T-helper 17 cell (primary cell): ENCODE measurements at places on chromosomes 7 and 10.

- DNase-seq: no peak
- peak overlapping the region; percentile 95 for H3K27ac ChIP-seq
- peaks cover 35% of the 10 kb centered on the region for H3K4me1 ChIP-seq
- no peaks in the 10 kb centered on the region for H3K27me3 ChIP-seq
- no peak overlapping the region for H3K4me3 ChIP-seq
- peaks cover 2% of the 10 kb centered on the region for H3K36me3 ChIP-seq
Measured at GRCh38 chr7:157388301-157388700, 51.5 kb downstream of the DNAJB6 start.

DNA sequence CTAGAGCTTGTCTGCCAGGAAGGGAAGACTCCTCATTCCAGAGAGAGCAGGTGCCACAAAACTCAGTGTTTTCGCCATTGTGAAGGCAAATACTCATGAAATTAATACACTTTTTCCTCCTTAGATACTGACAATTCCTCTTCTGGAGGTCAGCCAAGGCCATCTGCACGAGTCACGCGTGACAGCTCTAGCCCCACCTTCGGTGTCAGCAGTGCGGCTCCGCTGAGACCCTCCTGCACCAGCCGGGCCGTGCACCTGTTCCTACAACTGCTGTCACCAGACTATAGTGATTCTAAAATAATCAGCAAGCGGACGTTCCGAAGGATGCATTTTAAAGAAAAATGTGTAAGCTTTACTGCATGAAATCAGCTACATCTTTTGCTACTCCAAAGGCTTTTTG, 127.7 kb downstream of the DIP2C start:
- no peak overlapping the region for H3K4me3 ChIP-seq
- H3K4me1 ChIP-seq: peaks cover 11% of the 10 kb centered on the region
- no peak overlapping the region for H3K27ac ChIP-seq
- H3K27me3 ChIP-seq: peaks cover 13% of the 10 kb centered on the region
- no peak for DNase-seq
- peaks cover 2% of the 10 kb centered on the region for H3K36me3 ChIP-seq

DNA sequence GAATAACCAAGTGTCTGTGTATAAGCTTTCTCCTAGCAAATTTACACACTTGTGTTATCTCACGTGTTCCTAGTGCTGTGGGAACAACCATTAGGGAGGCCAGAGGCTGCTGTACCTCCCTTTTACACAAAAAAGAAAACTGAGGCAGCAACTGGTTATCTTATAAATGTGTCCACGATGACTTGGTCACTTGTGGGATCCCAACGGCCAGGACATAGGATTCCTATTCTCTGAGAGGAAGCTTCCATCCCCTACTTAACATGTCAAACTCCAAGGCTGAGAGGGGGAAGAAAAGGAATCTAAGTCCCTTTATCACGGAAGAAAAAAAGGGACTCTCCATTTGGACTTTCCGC, 484 bp downstream of the ZNF438 start:
- H3K27me3 ChIP-seq: no peaks in the 10 kb centered on the region
- peaks cover 3% of the 10 kb centered on the region for H3K36me3 ChIP-seq
- peaks cover 17% of the 10 kb centered on the region for H3K4me1 ChIP-seq
- peak overlapping the region; percentile 91 for H3K27ac ChIP-seq

DNA sequence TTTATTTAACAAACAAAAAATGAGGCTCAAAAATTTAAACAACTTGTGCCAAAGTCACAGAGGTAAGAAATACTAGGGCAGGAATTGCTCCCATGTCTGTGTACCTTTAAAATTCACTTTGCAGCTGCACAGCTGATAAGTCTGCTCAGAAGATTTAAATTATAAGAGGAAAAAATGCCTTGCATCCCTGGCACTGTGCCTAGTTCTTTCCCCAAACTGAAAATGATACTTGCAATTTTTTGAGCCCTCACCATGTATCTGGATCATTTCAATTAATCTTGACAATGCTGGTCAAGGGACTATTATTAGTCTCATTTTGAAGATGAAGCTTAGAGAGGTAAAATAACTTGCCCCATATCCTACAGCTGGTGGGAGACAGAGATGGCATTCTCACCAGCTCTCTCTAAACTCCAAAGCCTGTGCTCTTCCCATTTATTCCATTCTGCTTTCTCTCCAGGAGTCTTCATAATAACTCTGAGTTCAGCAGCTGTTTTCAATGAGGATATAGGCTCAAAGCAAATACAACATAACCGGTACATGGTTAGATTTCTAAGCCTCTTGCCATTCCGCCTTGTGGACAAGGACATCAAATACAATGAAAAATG, 350.5 kb upstream of the LRRTM3 start:
- H3K36me3 ChIP-seq: no peaks in the 10 kb centered on the region
- H3K27me3 ChIP-seq: no peaks in the 10 kb centered on the region
- no peak overlapping the region for H3K27ac ChIP-seq

- H3K27me3 ChIP-seq: no peaks in the 10 kb centered on the region
- H3K4me1 ChIP-seq: no peaks in the 10 kb centered on the region
- no peak overlapping the region for H3K4me3 ChIP-seq
- no peaks in the 10 kb centered on the region for H3K36me3 ChIP-seq
- DNase-seq: no peak
Measured at GRCh38 chr10:107232013-107232412, 67.5 kb upstream of the SORCS1 start.

DNA sequence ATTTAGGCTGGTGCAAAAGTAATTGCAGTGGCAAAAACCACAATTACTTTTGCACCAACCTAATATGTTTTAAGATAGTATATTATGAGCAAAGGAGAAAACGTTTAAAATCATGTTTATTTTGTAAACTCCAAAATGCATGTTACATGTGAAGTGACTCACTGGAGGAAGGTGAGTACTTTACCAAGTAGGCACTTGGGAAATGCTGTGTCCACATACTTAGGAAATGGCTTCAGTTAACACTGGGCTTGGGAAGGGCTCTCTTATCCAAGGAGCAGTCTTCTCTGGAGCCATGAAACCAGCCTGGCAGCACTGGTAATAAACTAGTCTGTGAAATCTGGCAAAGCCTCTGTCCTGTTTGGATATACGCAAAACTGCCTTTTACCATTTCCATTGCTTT, 4.4 kb downstream of the RPS24 start:
- H3K36me3 ChIP-seq: peaks cover 20% of the 10 kb centered on the region
- H3K27ac ChIP-seq: no peak overlapping the region
- H3K27me3 ChIP-seq: no peaks in the 10 kb centered on the region
- H3K4me3 ChIP-seq: peak overlapping the region; percentile 19
- DNase-seq: no peak

- H3K4me1 ChIP-seq: no peaks in the 10 kb centered on the region
- H3K36me3 ChIP-seq: peaks cover 3% of the 10 kb centered on the region
- no peak for DNase-seq
- H3K27me3 ChIP-seq: no peaks in the 10 kb centered on the region
Measured at GRCh38 chr10:111488668-111489067, 411.8 kb downstream of the ADRA2A start.

- H3K4me3 ChIP-seq: no peak overlapping the region
- H3K4me1 ChIP-seq: no peaks in the 10 kb centered on the region
- DNase-seq: no peak
Measured at GRCh38 chr7:83267141-83267631, 104.5 kb upstream of the PCLO start.

- no peak overlapping the region for H3K4me3 ChIP-seq
- H3K27ac ChIP-seq: no peak overlapping the region
- no peaks in the 10 kb centered on the region for H3K36me3 ChIP-seq
- H3K4me1 ChIP-seq: no peaks in the 10 kb centered on the region
- DNase-seq: no peak
Measured at GRCh38 chr10:4212111-4212630, 427.2 kb upstream of the KLF6 start.

- H3K36me3 ChIP-seq: no peaks in the 10 kb centered on the region
- no peak for DNase-seq
- peaks cover 23% of the 10 kb centered on the region for H3K4me1 ChIP-seq
- H3K4me3 ChIP-seq: peak overlapping the region; percentile 92
- no peak overlapping the region for H3K27ac ChIP-seq
Measured at GRCh38 chr10:137606-138005, 2.4 kb downstream of the ZMYND11 start.

- H3K36me3 ChIP-seq: no peaks in the 10 kb centered on the region
- H3K27me3 ChIP-seq: peaks cover 55% of the 10 kb centered on the region
- H3K27ac ChIP-seq: no peak overlapping the region
- H3K4me1 ChIP-seq: peaks cover 4% of the 10 kb centered on the region
- no peak overlapping the region for H3K4me3 ChIP-seq
Measured at GRCh38 chr10:1243486-1244234, 187.5 kb downstream of the WDR37 start.

- H3K27me3 ChIP-seq: peaks cover 6% of the 10 kb centered on the region
- DNase-seq: peak; percentile 26
- no peak overlapping the region for H3K4me3 ChIP-seq
- peaks cover 4% of the 10 kb centered on the region for H3K4me1 ChIP-seq
Measured at GRCh38 chr7:55280031-55280454, 85.1 kb upstream of the LANCL2 start.

- H3K4me1 ChIP-seq: peaks cover 32% of the 10 kb centered on the region
- H3K27ac ChIP-seq: peak overlapping the region; percentile 37
Measured at GRCh38 chr10:63563623-63564022, 42.4 kb downstream of the REEP3 start.
